ENCODE measurements at places on chromosomes 6 and 20.
A peak's percentile ranks its signal among the peaks of the same experiment; 100 is the strongest.

GRCh38 chr6:139290787-139291311 lies 949 bp downstream of the TXLNB start:
- no peak for DNase-seq

GRCh38 chr6:98944598-98945081 lies 3.1 kb downstream of the FBXL4 start:
- DNase-seq, result no peak

DNA sequence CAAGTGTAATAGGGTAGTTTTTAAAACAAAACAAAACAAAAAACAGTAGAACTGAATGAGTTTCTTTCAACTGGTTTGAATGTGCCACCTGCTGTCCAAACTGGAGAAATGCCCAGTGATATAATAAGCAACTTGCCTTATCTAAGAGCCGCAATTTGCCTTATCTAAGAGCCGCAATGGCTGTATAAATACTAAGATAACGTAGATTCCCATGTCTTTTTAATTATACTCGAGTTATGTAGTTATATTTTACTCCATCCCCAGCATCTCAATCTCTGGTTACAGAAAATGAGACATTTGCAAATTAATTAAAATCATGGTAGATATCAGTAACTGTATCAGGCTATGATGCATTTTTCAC lies 67.2 kb downstream of the RPP40 start:
- DNase-seq, result peak; percentile 29

DNA sequence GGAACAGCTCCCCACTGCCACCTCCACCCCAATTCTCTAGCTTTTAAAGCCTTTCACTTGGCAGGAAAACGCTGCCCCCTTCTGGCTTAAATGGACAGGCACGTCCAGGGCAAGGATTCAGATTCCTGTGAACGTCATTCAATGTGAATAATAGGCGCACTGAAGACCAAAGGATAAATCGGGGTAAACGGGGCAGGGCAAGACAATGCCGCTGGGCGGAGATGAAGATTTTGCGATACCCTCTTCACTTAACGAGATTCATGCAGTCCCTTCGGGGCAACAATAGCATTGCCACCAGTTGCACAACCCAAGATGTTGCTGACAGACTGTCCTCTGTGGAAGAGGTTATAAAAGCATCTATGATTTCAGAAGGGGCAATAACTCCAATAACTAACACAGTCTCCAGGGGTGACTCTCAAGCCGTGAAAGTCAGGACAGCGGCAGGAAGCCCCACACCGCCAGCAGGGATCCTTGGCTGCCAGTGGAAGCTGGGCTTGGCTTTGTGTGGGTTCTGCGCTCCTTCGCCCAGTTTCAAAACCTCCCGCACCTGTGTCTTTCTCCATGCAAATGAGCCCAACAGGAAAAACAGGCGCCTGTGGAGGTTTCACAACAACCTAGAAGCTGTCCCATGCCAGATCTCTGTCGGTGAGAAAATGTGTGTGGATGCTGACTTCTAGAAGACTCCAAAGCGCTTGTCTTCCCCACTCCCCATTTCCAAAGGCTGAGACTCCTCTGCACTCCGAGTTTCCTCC lies 291.8 kb downstream of the BMP7 start:
- peak; percentile 30 for DNase-seq

GRCh38 chr6:167031082-167031709 lies 32.0 kb downstream of the CEP43 start:
- no peak for DNase-seq

GRCh38 chr20:23021541-23021940 lies 13.6 kb upstream of the SSTR4 start:
- no peak for DNase-seq

- DNase-seq, result no peak
Measured at GRCh38 chr20:24909086-24909780, 39.8 kb upstream of the CST7 start.

DNA sequence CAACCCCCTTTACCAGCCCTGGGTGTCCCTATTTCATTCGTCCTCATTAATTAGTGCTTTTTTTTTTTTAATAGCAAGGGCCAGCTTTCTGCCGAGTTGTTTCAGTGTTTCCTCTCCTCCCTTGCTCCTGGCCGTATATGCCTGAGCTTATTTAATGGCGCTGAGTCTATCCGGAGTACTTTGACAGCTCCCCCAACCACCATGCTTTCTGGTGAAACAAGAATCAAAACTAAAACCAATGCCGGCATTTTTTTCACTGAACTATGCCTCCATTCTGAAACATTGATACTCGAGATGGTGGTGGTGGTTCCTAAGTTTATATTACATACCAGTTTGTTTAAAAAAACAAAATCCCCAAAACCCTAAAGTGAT lies 1.2 kb downstream of the DCBLD1 start:
- no peak for DNase-seq

- peak; percentile 46 for DNase-seq
Measured at GRCh38 chr6:116971959-116972358, 94.9 kb downstream of the RFX6 start.

GRCh38 chr6:83838727-83839126 lies 14.4 kb upstream of the RIPPLY2 start:
- no peak for DNase-seq

- no peak for DNase-seq
Measured at GRCh38 chr6:108118810-108119768, 44.5 kb upstream of the OSTM1 start.

DNA sequence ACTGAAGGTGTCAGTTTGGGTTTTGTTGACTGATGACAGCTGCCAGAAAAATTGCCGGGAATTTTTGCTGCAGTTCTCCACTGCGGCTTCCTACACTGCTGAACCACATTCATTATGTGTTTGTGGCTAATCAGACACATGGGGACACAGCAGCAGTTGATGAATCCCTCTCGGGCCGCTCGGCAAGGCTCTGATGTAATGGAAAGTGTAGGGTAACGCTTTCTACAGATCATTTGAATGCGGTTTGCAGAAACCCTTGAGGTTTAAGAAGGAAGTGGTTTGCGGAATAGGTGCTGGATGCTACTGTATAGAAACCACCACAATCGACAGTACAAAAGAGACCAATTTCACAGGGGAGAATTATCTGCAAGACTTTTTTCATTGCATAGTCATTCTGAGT lies 138.7 kb upstream of the SASH1 start:
- no peak for DNase-seq

DNA sequence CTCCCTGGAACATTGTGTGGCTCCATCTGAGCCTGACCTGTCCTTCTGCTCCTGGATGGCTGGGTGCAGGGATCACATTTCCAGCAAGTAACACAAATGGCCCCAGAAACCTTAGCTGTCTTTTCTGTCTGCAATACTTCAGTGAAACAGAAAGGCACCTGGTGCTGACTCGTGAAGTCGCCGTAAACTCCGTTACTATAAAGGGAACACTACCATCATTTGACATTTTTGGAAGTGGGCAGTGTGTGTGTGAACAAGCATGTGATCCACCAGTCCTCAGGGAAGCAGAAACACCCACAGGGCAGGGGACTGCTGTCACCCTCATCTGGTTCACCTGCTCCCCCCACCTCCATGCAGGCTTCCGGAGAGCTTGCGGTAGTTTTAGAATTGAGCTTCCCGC lies 23.9 kb downstream of the SERPINB6 start:
- DNase-seq, result no peak

DNA sequence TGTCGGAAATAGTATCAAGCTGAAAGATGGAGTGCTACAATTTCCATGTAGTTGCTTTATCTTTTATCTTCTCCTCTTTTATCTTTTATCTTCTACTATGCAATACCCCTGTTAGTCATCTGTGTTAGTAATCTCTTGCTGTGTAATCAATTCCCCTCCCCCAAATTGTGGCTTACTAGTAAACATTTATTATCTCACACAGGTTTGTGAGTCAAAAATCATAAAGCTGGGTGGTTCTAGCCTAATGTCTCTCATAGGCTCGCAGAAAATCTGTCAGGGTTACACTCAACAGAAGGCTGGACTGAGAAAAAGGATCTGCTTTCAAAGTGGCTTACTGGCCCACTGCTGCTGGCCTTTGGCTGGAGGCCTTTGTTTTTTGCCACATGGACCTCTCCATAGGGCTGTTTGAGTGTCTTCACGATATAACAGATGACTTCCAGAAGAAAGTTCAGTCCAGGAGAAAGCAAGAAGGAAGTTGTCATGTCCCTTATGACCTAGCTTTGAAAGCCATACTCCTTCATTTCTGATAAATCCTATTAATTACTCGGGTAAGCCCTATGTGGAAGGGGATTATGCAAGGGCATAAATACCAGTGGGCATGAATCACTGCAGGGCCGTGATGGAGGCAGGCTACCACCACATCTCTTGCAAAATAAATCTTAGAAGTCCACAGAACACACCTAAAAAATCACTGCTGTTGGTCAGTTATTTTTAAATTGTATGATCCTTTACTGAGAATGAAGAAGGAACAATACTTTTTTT lies 24.5 kb upstream of the PTCHD4 start:
- DNase-seq, result no peak

DNA sequence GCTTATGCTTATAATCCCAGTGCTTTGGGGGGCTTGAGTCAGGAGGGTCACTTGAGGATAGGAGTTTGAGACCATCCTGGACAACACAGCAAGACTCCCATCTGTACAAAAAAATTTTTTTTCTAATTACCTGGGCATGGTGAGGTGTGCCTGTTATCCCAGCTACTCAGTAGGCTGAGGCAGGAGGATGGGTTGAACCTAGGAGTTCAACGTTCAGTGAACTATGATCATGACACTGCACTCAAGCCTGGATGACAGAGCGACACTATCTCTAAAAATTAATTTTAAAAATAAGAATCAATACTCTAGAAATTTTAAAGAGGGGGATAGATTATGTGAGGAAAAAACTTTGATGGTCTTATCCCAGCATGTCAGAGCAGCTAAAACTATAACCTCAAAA lies 44.1 kb downstream of the SLC23A2 start:
- no peak for DNase-seq

DNA sequence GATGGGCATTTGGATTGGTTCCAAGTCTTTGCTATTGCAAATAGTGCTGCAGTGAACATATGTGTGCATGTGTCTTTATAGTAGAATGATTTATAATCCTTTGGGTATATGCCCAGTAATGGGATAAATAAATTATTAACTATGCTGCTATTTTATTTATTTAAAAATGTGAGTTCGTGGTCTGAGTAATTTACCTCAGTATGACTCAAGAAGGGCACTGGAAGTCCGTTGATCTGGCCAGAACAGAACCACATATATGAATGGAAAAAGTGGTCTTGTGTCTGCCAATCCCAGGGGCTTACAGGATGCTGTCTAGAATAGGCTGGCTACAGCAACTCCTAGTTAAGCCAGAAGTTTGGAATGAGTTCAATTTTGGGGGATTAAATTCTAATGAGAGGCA lies 27.6 kb upstream of the HLA-C start:
- DNase-seq, result no peak

DNA sequence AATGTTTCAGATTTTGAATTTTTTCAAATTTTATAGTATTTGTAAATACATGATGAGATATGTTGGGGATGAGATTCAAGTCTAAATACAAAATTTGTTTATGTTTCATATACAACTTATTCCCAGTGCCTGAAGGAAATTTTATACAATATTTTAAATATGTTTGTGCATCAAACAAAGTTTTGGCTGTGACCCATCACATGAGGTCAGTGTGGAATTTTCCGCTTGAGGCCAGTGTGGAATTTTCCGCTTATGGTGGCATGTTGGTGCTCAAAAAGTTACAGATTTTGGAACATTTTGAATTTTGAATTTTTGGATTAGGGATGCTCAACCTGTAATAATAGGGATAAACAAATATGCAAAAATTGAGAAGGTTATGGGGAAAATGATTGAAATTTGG lies 356.6 kb upstream of the JAG1 start:
- no peak for DNase-seq

Data from NCI-H1930 (cell line).